ENCODE measurements at places on chromosomes 6 and 20.

DNA sequence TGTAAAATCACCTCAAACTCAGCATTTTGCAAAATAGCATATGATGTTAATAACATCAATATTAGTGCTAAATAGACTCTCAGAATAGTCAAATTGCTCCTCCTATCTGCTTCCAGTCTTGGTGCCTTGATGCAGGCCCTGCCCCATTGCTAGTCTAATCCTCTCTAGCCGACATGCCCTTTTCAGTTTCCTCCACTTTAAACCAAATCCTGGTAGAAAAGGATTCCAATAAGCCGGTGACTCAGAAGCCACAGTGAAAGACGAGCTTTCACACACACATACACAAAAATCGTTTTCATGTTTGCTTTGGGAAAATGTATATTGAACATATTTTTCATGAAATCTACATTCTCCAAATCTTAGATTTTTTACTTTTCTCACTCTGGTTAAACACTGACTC, 203.1 kb downstream of the LMBRD1 start:
- DNase-seq: no peak

GRCh38 chr20:50398821-50399554, 111.2 kb upstream of the PTPN1 start:
- DNase-seq: peak; percentile 64

- DNase-seq: peak; percentile 43
Observed at GRCh38 chr20:7410150-7410549, 530.1 kb downstream of the HAO1 start.

DNA sequence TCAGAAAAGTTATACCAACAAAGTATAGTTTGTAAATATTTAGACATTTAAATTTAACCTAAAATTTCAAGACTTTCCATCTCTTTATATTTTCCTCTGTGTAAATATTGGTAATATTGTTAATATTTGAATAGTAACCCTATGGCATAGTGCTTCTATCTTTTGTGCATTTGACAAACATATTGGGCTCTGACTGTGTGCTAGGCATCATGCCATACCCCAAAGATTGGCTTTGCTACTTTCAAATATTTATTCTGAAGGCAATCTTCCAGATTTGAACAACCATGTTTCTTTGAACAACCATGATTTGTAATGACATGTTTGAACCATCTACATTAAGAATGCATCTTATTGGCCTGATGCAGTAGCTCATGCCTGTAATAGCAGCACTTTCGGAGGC, 15.5 kb upstream of the PRDM1 start:
- DNase-seq: no peak

- DNase-seq: peak; percentile 40
Observed at GRCh38 chr6:152750694-152751093, at the start of gene VIP. VIP (plus strand) TSS chr6:152750797; CDS start chr6:152752178, 1,381 bp downstream.

GRCh38 chr20:62012631-62013030, 53.0 kb downstream of the TAF4 start:
- DNase-seq: no peak

- peak; percentile 5 for DNase-seq
Observed at GRCh38 chr20:58515233-58516212, at the start of gene APCDD1L. APCDD1L (minus strand) TSS chr20:58515399; CDS start chr20:58514707, 692 bp downstream.

GRCh38 chr6:4029687-4030086, 49.2 kb downstream of the FAM217A start:
- no peak for DNase-seq

DNA sequence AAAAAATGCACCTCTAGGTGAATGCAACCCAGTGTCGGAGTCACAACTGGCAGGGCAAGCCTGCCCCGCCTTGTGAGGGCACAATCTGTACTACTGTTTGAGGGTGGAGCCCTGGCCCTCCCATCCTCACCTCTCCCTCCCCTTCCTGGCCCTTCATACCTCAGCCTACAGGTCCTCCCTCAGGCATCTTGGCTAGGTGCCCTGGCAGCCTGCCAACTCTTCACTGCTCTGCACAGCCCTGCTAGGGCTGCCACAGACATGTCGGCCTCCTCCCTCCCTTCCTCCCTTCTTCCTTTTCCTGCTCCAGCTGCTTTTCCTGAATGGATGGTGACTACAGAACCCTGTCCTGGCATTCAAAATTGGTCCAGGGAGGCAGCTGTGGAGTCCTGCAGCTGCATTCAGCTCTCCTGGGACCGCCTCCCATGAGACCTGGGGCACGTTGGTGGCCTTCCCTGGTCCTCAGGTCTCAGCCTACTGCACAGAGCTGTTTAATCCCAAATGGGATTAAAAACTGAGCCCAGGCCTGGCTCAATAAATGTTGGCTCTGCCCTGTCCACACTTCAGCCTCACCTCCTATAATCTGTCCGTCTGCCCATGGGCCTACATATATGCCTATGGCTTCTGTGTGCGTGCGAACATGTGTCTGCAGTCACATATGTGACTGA, 52.7 kb downstream of the CDH22 start:
- DNase-seq: peak; percentile 65

DNA sequence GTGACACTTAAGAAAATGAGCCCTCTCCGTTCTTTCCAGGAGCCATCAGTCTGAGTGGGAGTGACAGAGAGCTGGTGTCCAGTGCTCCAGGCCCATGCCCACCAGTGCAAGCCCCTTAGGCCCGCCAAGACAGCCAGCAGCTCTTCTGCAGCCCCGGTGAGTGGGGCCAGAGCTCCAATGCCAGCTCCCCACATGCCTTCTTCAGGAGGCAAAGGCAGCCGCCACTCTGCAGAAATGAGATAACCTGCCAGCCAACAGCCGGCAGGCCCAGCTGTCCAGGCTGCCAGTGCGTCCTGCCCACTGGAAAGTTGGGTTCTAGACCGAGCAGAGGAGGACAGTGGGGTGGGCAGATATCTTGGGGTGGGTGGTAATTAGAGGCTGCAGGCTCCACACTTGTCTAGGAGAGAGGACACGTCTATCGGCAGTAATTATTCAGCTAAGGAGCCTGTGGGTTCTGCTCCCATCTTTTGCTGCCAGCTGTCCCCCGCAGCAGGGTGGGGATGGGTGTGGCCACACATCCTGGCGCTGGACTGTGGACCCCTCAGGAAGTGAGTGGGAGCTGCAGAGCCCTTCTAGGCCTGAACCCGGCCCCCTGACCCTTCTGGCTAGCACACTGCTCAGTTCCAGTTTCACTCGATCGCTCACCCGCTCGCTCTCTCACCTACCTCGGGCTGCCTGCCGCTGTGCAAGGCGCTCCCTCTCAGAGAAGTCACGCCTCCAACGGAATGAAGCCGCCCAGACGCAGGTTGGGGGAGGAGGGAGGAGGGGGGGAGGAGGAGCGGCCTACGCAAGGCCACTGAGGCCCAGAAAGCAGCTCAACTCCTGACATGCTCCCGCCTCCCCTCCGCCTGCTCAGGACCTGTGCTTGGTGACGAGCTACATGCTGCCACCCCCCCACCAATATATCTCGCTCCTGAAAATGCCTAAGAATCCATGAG, 3.6 kb downstream of the GRM4 start:
- DNase-seq: no peak

GRCh38 chr6:152748843-152749242, 1.8 kb upstream of the VIP start:
- peak; percentile 31 for DNase-seq
